Activated CD4-positive, CD25-positive, alpha-beta regulatory T cell treated with anti-CD3 and anti-CD28 coated beads, Interleukin-2, amount 50 U/mL, for 16 hours (primary cell): ENCODE measurements at places on chromosomes 5 and 9.

DNA sequence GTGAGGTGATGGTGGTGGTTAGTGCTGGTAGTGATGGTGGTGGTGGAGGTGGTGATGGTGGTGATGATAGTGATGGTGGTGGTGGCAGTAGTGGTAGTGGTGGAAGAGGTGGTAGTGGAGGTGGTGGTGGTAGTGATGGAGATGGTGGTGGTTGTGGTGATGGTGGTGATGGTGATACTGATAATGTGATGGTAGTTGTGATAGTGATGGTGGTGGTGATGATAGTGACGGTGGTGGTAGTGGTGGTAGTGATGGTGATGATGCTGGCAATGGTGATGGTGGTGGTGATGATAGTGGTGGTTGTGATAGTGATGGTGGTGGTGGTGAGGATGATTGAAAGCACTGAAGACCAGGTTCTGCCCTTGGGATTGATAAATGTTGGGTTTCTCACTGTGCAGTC lies 85.2 kb upstream of the SLC1A3 start:
- DNase-seq: no peak

- no peak for DNase-seq
These were observed 2.2 kb downstream of the DCP2 start for GRCh38 chr5:112978836-112979235.

DNA sequence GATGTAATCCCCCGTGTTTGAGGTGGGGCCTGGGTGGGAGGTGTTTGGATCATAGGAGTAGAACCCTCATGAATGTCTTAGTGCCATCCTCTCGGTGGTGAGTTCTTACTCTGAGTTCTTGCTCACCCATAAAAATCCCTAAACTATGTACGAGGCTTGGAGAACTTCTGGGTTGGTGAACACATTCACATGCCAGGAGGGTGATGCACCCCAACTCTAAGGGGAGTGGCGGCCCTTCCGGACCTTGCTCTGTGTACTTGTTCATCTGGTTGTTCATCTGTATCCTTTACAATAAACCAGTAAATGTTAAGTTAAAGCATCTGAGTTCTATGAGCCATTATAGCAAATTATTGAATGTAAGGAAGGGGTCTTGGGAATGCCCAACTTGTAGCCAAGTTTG lies 36.0 kb upstream of the RIC1 start:
- no peak for DNase-seq

- DNase-seq: no peak
These were observed 172.1 kb downstream of the SNX18 start for GRCh38 chr5:54689411-54690251.

DNA sequence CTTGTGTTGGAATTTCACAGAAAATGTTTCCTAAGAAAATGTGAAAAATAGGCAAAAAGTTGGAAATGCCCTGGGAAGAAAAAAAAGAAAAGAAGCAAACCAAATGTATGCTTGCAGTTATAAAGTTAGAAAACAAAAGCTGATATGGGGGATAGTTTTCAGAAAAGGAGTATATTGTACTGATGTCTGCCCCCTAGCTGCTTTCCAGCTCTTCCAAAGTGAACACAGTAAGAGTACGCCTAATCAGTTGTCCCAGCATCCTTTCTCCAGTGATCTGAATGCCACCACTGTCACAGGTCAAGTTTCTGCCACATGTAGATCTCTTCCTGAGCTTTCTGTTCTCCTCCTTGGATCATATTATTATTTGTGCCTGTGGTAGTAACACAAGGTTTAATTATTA lies 5.8 kb downstream of the TYRP1 start:
- no peak for DNase-seq
